ENCODE measurements at places on chromosomes 13 and 19.

GRCh38 chr19:32361574-32362317 lies 16.3 kb downstream of the ZNF507 start:
- DNase-seq = no peak

GRCh38 chr13:111216166-111216960 lies 101.3 kb downstream of the ARHGEF7 start:
- DNase-seq = no peak

DNA sequence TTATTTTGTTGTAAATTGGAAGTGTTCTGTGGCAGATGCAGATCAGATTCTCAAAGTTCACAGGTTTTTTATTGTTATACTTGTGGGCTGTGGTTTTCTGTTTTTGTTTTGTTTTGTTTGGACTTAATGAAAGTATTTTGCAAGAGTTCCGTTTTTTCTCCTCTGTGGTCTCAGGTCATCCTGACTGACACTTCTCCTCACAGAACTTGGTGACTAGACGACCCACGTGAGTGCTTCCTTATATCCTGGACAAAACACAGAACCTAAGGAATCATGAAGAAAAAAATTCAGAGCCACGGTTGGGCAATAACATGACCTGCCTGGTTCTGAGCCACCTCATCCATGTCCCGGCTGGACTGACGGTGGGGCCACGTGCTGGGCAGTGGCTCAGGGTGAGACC lies 2.5 kb upstream of the RFPL4AL1 start:
- DNase-seq = peak; percentile 50

DNA sequence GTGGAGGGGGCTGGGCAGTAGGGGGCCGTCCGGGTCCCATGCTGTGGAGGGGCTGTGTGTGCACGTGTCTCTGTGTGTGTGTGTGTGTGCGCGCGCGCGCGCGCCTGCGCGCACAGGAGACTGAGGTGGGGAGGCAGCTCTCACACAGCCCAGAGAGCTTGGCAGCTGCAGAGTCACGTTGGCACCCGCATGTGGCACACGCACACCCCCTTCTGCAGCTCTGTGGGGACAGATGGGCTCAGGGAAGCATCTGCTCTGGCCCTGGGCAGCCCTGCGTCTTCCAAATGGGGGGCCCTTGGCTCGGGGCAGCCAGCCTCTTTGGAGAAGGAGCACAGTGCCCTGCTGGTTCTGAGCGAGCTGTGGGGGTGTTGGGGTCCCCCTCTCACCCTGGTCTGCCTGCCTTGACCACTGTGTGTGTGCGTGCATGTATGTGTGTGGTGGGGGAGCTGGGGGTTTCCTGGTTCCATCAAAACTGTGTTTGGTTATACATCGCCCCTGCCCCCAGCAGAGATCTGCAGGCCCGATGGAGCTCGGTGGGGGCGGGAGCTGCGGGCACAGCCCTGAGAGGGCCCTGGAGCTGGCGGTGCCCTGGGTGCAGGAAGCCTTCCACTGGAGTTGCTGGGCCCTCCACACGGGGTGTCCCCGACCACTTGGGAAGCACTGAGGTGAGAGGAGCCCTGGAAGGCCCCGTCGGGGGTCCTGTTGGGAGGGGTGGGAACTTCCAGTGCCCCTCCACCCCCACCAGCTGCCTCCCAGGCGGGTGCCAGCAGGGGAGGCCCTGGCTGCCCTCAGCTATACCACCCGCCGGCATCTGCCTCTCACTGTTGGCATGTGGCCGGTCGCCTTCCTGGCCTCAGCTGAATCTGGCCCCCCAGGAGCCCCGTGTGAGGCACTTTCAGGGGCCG lies 67.1 kb downstream of the KDM4B start:
- DNase-seq = no peak

- DNase-seq = no peak
Observed at GRCh38 chr13:110685305-110686020, 20.5 kb downstream of the CARS2 start.

DNA sequence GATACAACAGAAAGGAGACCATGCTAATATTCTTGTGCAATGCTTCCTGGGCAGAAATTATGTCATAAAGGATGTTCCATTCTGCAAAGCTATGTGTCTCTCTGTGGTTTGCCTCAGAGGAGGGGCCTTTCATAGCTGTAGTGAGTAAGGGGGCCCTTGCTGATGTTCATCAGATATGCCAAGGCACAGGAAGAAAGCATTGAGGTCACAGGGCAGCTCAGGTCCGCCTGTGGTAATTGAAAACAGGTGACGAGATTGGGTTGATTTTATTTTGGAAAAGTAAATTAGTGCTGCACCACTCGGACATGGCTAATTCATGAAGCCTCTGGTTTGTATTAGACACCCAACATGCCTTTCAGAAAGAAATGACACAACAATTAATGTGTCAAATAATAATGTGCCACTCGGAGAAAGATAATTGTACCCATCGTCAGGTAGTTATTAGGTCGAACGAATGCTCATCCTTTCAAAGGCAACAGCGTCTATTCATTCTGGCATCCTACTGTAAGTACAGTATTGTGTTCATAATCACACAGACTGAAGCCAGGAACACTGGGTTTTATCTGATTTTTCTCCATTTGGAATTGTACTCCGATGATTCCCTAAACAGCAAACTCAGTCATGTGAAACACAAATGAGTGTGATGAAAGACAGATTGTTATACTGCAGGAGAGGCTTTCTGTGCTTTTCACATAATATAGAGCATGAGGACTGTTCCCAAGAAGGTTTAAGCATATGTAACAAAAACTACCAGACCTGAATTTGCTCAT lies 421.6 kb upstream of the KLF12 start:
- DNase-seq = no peak

DNA sequence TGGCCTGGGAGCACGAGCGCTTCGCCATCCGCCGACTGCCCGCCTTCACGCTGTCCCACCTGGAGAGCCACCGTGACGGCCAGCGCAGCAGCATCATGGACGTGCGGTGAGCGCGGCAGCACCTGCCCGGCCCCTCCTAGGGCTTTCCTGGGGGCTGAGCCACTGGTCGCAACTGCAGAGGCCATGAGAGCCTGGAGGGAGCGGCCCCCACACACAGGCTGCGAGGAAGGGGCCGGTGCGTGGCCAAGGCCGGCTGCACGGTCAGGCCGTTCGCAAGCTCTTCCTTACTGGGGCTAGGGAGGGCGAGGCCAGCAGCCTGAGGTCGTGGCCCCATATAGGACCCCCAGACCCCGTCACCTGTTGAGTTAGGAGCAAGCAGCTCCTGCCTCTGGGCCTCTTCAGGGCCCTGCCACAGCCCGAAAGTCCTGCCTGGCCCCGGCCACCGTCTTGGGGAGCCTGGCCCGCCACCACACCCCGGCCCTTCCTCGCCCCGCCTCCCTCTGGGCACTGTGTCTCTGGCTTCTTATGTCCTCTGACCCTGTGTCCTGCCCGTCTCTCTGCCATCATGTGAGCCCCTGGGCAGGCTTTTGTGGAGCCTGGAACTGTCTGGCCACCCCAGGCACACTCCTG lies 19.0 kb downstream of the NCLN start:
- DNase-seq = no peak

GRCh38 chr13:48188131-48188530 lies 44.9 kb upstream of the ITM2B start:
- no peak for DNase-seq

DNA sequence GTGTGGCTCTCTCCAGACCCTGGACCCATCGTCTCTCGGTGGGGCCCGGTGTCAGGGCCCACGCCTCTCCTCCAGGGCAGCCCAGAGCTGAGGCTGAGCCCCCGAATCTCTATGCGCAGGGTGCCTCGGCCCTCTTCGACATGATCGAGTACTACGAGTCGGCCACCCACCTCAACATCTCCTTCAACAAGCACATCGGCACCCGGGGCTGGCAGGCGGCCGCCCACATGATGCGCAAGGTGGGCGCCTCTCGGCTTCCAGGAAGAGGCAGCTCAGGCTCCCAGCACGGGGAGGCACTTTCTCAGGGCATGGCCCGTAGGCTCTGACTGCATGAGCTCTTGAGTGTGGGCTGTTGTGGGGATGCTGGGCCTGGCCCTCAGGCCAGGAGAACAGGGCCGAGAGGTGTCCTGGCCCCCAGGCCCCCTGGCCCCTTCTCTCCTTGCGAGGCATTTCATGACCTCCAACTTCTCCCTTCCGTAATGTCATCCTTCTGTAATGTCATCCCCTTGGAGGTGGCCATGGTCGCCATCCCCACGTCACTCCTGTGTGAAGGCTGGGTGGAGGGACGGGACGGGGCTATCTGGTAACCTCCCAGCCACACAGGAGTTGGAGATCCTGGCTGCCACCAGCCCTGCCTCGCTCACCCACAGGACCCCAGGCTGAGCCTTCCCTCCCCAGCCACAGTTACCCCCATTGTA lies 19.4 kb downstream of the NKPD1 start:
- no peak for DNase-seq

DNA sequence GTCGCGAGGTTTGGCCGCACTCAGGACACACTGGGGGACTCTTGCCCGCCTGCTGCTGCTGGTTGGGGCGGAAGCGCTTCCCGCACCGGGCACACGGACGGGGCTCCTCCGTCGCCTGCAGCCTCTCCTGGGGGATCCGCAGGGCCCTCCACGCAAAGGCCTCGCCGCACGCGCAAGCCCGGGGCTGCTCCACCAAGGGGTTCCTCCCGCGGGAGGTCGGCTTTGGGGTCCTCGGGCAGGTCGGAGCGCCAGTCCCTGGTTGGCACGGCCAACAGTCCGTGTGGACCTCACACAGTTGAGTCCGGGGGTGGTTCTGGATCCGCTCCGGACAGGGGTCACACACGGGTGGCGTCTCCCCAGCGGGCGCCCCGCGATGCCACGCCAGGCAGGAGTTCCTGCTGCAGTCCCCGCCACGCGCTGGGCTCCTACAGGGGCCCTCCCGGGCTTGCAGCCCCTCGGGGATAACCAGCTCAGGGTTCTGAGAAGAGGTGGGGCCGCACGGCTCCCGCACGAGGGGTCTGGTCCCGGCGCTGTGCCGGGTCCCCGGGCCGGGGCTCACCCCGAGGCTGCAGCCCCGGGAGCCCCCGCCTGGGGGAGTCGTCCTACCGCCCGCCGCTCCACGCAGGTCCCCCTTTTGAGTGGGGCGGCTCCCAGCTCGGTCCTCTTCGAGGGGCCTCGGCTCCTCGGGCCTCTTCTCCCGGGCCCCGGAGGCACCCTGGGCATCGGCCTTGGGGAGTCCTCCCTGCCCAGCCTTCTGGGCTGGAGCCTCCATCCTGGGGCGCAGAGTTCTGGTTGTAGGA lies 6.2 kb upstream of the ZNF497 start:
- DNase-seq = peak; percentile 47

DNA sequence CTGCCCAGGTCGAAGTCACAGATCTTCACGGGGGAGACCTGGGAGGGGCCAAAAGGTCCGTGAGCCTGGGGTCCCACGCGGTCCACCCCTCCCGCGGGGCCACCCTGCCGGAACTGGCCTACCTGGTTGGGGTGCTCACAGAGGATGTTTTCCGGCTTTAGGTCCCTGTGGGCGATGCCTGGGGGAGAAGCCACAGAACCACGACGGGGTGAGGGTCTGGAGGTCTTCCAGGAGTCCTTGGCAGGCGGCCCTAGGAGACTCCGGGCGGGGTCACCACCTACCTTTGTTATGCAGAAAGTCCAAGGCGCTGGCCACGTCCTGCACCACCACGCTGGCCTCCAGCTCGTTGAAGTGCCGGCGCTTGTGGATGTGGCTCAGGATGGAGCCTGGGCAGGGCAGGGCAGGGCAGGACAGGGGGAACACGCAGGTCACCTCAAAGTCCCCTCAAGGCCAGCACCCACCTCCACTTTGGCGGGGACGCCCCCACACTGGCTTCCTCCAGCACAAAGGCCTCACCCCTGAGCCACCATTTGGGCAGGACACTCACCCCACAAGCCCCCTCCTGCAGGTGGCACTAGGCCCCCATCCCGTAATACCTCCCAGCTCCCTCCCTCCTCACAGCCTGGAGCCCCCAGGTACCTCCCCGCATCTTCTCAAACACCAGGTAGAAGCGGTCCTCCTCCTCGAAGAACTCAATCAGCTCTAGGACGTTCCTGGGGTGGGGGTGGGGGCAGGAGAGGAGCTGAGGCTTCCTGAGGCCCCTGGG lies 8.4 kb downstream of the MKNK2 start:
- DNase-seq = peak; percentile 76
